ENCODE measurements at places on chromosomes 6 and 20.

GRCh38 chr6:52499026-52499425 is 77.8 kb downstream of the TRAM2 start:
- DNase-seq: no peak

DNA sequence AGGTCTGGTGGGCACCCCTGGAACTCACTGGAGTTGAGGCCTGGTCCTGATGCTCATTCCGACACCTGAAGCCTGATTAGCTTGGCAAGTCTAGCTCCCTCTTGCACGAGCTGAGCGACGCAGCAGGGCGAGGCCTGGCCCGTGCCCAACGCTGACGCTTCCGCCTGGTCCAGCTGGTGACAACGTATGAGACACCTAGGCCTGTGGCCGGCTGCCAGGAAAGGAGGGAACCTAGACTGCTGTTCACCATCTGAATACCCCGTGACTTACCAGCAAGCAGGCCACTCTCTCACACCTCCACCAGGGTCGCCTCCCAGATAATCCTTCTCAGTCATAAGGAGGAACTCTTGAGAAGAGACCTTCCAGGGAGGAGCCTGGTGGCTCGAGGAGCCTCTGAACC is 24.5 kb downstream of the YTHDF1 start:
- DNase-seq: peak; percentile 74

- DNase-seq: no peak
Measured at GRCh38 chr20:58498470-58499068, 16.6 kb downstream of the APCDD1L start.

DNA sequence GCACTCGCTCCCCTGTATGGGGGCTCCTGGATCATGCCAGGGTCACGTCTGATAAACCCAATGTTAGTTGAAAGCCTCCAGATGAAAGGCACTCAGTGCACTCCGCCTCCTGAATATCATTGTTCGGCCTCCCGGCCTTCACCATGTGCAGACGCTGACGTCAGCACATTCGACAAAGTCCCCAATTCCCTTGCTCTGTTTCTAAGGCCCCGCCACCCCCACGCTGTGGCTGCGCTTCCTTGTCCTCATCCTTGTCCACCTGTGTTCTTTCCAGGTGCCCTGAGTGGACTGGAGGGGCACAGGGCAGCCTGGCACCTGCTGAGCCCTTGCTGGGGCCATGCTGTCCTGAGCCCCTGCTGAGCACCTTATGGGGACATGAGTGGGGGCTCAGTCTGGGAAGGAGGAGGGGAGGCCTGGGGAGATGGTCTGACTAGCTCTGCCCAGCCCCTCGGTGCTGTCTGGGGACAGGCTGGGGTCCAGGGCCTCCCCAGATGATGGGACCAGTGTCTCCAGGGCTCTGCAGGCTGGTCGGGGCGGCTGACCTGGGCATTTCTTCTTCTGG is 9.8 kb upstream of the BHLHE23 start:
- no peak for DNase-seq

GRCh38 chr20:48583171-48583570 is 244.6 kb downstream of the PREX1 start:
- DNase-seq: no peak

DNA sequence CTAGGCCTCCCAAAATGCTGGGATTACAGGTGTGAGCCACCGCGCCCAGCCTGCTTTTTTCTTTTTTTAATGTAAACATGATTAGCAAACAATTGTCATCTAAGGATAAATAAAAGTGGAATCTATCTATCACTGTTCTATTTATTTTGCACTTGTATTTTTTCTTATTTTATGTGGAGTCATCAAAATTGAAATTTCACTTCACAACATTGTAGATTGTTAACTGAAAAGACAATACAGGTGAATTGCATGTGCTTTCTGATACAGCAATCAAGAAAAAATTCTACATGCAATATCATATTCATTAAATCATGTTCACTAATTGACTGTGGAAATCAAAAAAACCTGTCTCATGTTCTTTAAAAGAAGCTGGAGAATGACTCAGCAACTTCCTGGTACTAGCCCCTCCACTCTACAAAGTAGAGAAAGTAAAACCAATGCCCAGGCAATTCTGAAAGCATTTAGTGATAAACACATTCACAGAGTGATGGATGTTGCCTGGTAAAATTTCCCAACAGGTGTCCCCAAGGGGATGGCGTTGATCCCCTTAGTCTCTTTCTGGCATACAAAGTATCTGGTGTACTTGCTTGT is 10.7 kb upstream of the RFX6 start:
- no peak for DNase-seq

DNA sequence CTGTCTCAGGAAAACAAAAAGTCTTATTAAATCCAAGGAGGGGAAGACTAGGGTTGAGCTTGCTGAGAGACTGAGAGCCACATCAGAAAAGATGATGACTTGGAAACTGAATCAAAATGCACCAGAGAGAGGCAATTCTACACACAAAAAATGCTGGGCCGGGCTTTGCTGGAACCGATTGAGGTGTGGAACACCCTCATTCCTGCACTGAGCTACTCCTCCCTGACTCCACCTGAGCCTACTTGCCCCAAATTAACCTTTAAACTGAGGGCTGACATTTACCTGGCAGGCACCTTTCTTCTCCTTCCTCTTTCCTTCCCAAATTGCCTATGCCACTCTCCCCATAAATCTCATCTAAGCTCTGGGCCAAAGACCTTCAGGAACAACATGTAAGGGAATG is 40.8 kb upstream of the MBOAT1 start:
- DNase-seq: no peak

DNA sequence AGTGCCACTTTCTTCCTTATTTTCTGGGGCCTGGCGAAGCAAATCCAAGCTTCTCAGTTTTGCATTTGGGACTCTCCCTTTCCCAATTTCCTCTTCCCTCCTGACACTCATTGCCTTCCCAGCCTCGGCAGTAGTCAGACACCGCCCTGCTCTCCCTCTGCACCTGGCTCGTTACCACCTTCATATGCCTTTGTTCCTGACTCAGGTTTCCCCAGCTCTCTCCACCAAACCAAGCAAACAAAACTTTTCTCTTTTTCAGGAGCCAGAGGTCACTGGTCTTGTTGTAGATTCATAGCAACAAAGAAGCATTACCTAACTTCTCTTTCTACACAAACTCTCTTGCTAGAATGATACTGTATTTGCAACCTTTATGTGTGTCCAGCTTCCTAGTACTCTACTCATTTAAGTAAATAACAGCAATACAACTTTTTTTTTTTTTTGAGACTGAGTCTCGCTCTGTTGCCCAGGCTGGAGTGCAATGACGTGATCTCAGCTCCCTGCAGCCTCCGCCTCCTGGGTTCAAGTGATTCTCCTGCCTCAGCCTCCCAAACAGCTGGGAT is 9.0 kb upstream of the ZC3H12D start:
- no peak for DNase-seq

GRCh38 chr6:170190046-170190445 is 100.8 kb downstream of the DLL1 start:
- DNase-seq: no peak

DNA sequence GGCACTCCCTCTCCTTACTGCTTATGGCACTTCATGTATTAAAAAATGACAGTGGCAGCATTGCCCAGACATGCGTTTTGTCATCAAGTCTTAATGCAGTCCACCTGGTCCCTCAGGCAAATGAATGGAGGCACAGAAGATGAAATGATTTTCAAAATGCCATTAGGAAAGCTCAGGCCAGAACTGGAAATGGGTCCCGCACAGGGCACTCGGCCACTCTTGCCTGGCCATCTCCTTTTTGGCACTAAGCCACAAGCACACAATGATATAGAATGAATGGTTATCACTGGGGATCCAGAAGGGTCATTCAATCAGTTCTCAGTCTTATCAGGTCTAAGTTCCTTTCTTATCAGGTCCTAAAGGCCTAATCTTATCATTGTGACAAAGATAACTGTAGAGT is 15.6 kb downstream of the MAS1 start:
- DNase-seq: no peak

DNA sequence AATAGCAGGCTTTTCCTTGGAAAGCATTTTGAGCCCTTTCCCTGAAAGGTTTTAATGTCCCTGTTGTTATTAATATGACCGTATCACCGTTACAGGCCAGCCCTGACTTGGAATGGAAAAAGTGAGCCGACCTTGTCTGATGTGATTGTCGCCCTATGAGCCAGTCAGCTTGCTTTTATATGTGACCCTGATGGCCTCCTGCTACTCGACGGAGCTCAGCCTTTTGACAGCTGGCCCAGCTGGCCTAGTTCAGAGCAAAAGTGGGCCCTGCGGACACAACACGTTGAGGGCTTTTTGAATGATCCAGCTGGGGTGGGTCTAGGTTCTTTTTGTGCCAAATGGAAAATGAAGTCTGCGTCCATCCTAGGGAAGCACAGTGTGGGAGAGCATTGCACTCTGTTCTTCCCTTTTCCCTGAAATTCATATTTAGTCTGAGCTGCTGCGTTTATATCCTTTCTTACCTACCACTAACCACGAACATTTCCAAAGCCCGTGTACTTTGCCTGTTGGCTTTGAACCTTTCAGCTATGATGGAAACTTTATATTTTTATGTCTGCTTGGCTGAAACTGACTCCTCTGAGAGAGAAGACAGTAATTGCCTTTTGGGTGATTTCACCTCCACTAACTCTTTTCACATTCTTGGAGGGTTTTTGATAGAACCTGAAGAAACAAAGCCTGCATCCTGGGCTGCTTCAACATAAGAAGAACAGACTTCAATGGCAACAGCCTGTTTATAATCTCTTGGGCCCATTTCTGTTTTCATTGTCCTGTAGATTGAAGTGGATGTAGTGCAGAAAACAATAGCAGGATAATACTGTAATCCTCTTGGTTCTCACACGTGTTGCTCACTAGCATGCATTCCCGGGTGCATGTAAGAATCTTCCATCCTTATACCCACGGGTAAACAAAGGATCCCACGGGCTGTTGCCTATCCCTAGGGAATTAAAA is 121.8 kb upstream of the HDGFL1 start:
- no peak for DNase-seq

DNA sequence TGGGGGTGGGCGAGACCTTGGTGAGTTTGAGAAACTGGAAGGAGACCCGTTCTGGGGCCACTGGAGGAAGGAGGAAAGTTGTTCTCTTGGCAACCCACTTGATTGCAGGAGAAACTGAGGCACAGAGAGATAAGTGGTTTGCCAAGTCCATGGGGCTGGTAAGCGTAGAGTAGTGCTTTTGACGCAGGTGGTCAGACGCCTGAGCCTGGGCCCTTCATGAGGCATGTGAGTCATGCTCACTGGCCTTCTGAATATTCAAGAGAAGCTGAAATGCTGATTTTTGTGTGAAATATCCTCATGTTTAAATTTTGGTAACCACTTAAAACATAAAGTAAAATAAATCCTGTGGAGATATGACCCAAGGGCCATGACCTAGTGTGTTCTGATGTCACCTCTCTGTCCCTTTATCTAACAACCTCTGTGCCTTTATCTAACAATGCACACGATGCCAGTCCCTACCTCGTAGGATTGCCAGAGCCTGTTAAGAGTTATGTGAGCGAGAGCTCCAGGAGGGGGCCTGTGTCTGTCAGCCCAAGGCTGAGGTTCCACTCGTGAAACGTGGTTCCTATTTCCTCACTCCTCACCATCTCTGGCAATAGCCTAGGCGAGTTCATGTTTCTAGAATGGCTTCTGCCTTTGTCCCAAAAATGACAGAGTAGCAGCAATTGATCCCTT is 32.8 kb upstream of the PMEPA1 start:
- DNase-seq: no peak

DNA sequence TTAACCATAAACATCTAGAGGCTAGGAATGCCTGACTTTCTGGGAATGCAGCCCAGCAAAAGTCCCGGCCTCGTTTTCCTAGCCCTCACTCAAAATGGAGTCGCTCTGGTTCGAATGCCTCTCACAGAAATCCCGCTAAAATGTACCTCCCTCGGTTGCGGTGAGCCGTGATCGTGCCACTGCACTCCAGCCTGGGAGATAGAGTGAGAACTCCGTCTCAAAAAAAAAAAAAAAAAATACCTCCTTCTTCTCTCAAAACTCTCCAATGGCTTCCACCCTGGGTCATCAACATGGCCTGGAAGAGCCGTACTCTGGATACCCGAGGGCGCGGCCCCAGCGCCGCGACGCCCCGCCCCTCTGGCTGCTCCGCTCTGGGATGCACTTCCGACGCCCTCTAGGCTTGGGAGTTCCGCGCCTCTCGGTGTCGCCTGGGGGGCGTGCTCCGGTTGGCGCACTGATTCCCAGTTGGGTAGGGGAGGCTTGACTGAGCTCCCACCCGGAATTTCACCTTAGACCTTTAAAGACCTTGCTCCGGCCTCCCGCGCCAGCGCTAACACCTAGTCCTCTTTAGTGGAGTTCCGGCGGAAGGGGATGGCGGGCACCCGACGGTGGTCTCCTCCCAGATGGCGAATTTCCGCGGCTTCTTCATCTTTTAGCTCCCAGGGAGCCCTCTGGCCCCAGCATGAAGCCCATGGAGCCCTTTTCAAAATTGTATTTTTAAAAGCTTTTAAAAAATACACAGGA is 12.3 kb downstream of the HMGN4 start:
- DNase-seq: peak; percentile 18

DNA sequence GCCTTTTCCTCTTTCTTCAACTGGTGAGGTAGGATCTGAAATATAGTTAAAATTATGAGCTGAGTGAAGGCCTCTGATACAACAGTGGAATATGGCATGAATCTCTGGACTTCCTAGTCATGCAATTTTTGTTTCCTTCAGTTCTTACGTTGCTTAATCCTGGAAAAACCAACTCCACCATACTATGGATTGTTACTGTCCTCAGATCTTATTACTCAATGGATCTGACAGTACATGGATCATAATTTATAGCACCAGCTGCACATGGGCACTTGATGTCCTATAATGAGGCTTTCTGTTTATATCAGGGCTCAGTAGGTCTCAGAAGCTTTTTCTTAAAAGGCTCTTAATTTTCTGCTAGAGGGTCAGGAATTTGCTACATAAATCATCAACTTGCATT is 1341.0 kb upstream of the EYS start:
- no peak for DNase-seq

GRCh38 chr6:13485923-13486562 is 1.4 kb downstream of the GFOD1 start:
- no peak for DNase-seq

- no peak for DNase-seq
Measured at GRCh38 chr20:38932457-38933120, 6.4 kb downstream of the FAM83D start.

GRCh38 chr6:111221804-111222203 is 134.5 kb downstream of the SLC16A10 start:
- no peak for DNase-seq

DNA sequence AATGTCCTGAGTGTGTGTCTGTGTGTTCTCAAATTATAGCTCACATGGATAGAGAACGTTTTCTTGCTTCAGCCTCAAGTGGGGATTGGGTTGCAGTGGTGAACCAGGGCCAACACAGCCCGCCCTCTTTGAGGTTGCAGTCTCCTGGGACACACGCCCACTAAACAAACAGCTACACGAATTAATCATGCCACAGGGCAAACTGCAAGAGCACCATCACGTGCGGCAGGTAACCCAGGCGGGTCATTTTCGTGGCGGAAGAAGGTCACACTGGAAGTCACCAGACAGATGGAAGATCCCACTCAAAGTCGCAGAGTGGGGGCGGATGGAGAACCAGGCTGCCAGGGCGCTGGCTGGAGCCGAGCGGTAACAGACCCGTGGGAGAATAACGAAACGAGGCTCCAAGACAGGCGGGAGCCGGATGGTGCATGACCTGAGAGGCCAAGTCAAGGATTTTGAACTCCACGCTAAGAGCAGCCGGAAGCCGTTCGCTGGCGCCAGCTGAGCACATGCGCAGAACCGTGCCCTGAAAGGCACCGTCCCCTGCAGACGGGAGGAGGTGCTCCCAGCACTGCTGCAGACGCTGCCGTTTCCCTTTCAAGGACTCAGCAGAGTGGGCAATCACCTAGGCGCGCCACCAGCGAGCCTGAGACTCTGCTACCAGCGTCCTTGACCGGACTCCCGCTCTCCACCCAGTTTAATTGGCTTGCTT is 10.7 kb downstream of the DLL1 start:
- DNase-seq: peak; percentile 96

- DNase-seq: no peak
Measured at GRCh38 chr6:91135406-91136103, 548.7 kb upstream of the MAP3K7 start.
